ENCODE measurements at places on chromosomes 3 and 15. TPM values are rescaled to one million over a fixed set of nuclear protein-coding genes. Genes with fewer than 3 reads are reported as not detected.

WDR5B gene
- 5.0 TPM for total RNA-seq

SLC28A1 gene
- not detected for total RNA-seq

ZNF385D gene
- 1.2 TPM for total RNA-seq

C3orf49 gene
- not detected for total RNA-seq

EXD1 gene
- not detected for total RNA-seq

MYL3 gene
- 0.82 TPM for total RNA-seq

CLASP2 gene
- total RNA-seq: 52.8 TPM

GADL1 gene
- total RNA-seq: not detected

ZNF445 gene
- 20.4 TPM for total RNA-seq

CHRNA5 gene
- total RNA-seq: 1.6 TPM

PML gene
- 38.8 TPM for total RNA-seq

Data from chondrocyte (in vitro differentiated cells).